ENCODE measurements at places on chromosomes 11 and 22.
A peak's percentile ranks its signal among the peaks of the same experiment; 100 is the strongest.

DNA sequence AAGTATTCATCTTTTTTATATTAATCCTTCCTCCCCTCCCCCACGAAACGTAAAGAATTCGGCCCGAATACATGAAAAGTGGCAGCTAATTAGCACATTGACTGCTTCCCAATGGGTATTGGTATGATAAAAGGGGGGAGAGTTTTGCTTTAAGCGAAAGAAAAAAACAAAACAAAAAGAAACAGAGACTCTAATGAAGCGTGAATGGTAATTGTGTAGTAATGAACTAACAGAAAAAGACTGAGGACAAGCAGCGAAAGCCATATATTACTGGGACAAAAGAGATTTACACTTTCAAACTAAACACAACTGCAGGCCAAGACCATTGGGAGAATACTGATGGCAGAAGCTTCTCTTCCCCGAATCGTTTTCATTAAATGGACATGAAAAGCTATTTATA, 2.5 kb downstream of the DBX1 start:
- DNase-seq = no peak

- DNase-seq = peak; percentile 93
Observed at GRCh38 chr11:62545437-62546243, 966 bp downstream of the AHNAK start.

DNA sequence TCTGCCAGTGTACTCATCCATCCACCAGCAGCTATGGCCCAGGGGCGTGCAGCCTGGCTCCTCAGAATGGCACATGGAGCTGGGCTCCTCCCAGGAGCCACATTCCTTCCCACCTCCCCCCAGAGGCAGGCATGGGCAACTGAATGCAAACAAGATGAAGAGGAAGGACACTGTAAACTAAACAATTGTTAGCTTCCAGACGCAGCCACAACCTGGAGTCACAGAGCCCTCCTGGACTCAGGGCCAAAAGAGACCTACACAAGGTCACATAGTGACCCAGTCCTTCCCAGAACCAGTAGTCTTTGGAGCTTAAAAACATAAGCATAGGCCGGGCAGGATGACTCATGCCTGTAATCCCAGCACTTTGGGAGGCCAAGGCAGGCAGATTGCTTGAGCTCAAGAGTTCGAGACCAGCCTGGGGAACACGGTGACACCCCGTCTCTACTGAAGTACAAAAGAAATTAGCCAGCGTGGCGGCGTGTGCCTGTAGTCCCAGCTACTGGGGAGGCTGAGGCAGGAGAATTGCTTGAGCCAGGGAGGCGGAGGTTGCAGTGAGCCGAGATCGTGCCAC, 30.7 kb upstream of the CLDN5 start:
- DNase-seq = peak; percentile 52

- no peak for DNase-seq
Observed at GRCh38 chr11:44987506-44987905, 36.8 kb upstream of the TP53I11 start.

DNA sequence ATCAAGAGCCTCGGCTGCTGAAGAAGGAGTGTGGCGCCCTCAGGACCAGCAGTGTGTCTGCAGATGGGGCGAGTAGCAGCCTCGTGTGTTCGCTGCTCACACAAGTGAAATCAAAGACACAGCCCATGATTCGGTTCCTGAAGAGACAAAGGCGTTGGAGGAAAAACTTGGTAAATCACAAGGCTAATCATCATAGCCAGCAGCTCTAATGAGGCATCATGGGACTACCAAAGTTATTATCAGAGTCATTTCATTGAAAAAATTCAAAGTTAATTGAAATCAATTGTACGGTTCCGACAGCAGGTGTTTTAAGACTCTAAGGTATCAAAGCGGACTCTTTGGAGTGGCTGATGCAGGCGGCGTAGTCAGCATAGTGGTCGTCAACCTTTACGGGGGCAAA, 9.5 kb downstream of the PHF21B start:
- DNase-seq = no peak

DNA sequence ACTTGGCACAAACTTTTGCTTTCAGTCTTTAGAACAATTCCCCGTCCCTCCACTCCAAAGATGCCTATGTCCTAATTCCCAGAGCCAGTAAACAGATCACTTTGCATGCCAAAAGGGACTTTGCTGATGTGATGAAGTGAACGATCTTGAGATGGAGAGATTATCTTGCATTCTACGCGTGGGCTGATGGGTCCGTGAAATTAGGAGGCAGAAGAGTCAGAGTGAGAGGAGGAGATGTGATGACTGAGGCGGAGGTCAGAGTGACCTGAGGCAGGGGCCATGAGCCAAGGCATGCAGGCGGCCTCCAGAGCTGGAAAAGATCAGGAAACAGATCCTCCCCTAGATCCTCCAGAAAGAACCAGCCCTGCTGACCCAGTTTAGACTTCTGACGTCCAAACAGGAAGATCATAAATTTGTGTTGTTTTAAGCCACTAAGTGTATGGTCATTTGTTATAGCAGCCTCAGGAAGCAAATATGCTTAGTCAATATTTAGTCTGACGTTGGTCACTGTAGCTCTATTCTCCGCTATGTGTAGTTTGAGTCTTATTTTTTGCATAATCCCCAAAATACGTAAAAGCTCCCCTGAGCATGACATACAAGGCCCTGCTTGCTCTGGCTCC, 76.0 kb upstream of the TIMP3 start:
- DNase-seq = no peak

DNA sequence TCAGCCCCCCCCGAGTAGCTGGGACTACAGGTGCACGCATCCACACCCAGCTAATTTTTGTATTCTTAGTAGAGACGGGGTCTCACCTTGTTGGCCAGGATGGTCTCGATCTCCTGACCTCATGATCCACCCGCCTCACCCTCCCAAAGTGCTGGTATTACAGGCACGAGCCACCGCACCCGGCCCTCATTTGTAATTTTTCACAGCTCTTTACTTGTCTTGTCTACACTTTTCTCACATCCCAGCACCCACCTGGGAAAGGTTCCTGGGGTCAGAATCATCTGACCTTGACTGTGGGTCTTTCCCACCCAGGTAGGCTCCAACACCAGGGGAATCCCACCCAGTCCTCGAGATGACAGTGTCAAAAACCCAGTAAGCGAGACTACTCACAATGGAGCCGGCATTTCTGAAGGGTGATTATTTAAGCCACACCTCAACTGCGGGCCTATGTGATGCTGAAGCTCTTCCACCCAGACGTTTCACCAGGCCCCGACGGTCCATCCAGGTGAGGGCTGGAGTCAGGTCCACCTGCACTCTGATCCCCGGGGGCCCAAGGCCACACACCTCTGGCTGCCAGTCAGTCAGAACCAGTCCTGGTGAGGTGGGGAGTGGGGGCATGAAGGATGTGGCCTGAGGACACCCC, 23.4 kb downstream of the CELSR1 start:
- DNase-seq = no peak

GRCh38 chr22:38728871-38729796, 23.4 kb downstream of the GTPBP1 start:
- DNase-seq = no peak

DNA sequence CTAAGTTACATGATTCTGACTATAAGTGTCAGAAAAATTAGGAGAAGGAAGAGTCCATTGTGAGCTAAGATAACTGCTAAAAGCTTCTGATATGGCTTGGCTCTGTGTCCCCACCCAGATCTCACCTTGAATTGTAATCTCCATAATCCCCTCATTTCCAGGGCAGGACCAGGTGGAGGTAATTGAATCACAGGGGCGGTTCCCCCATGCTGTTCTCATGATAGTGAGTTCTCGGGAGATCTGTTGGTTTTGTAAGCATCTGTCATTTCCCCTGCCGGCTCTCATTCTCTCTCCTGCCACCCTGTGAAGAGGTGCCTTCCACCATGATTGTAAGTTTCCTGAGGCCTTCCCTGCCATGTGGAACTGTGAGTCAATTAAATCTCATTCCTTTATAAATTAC, 230.2 kb downstream of the OPCML start:
- no peak for DNase-seq

DNA sequence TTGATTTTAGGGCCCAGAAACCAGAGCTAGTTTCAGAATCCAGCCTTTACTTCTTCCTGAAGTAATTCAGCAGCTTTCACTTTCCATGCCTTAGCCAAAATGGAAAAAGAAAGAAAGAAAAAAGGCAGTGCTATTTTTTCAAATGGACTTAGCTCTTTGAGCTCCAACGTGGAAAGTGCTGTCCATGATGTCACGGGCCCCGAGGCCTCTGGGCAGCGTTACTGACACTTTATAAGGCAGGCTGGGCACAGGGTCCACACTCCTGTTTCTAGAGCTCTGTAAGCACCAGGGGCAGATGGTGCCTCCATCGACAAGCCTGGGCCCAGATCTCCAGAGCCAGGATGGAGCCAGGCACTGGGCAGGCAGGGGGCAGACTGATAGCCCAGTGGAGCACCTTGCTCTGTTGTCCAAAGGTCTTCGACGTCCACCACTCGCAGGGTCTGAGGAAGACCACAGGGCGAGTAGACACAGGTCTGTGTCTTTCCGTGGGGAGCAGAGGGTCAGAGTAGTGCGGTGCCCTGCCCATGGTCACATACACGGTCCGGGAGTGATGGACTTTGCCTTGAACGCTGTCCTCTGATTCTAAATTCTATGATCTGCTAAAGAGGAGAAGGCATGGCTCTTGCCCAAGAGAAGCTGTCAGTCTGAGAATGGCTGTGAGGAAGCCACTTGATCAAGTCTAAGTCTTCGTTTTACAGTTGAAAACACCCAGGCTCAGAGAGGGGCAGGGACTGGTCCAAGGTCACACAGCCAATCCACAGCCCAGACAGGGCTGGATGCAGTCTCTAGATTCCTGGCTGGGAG, 22.0 kb upstream of the WNT11 start:
- DNase-seq = no peak

- peak; percentile 72 for DNase-seq
Observed at GRCh38 chr11:71255800-71256479, 3.6 kb upstream of the SHANK2 start.

- no peak for DNase-seq
Observed at GRCh38 chr11:97937501-97937900, 1083.2 kb upstream of the CNTN5 start.

- peak; percentile 75 for DNase-seq
Observed at GRCh38 chr11:848380-848931, 5.8 kb downstream of the TSPAN4 start.

- no peak for DNase-seq
Observed at GRCh38 chr11:57164317-57164716, 17.4 kb upstream of the LRRC55 start.

DNA sequence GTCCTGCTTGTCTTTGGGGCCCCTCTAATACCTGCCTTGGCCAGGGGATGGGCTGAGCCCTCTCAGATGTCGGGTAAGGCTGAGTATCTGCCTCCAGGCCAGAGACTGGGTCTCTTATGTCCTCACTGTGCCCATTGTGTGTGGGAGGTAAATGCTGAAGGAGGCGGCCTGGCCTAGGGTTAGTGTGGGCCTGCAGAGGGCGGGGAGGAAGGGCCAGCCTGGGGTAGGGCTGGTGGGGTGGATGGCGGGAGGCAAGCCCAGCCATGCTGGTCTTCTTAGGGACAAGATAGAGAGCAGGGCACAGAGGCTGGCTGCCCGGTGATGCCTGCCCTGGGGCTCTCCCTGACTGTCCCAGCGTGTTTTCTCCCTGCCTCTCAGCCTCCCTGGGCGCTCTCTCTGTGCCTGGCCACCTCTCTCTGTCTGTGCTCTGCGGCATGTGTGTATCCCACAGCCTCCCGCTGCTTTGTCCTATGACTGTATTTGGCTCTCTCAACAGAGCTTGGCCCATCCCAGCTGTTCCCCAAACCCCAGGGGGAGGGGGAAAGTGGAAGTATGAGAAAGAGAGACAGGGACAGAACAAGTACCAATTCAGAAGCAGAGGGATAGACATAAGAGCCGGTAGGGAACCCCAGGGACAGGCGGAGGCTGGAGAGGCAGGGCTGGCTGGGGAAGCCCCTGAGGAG, 57.0 kb downstream of the PDE2A start:
- DNase-seq = no peak

DNA sequence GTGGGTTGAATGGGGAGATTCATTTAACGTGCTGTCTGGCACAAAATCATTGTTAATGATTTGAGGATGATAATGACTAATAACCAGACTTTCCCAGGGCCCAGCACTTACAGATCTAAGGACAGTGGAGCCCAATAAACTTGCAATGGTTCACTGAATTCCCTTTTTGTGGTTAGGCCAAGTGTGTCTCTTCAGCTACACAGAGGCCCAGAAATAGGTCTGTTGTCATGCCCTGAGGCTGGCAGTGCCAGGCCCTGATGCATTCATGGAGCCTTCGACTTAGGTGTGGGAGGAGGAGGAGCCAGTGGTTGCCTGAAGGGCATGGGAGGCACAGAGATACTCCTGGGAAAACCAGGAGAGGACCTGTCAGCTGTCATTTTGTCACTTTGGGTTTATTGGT, 56.1 kb downstream of the KIAA1671 start:
- no peak for DNase-seq

DNA sequence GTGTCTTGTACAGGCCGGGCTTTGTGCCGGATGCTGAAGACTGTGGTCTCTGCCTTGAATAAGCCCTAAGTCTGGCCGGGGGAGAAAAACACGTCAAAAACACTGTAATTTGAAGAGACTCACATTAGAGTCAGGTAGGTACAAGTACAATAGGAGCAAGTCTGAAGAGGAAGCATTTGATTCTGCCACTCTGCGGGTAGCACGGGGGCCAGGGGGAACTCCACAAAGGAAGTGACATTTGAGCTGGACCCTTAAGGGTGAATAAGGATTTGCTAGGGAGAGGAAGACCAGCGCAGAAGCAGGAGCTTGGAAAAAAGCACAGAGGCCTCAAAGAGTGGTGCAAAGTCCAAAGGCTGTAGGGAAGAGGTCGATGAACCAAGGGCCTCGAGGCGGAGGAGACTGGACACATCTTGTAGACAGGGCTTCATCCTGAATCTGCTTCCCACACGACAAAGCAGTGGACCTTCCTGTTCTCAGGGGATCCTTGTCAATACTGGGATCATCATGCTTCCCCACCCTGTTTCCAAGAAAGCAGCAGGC, 38.7 kb downstream of the BUD13 start:
- DNase-seq = peak; percentile 40

GRCh38 chr11:70032470-70032795, 45.7 kb upstream of the ANO1 start:
- no peak for DNase-seq

DNA sequence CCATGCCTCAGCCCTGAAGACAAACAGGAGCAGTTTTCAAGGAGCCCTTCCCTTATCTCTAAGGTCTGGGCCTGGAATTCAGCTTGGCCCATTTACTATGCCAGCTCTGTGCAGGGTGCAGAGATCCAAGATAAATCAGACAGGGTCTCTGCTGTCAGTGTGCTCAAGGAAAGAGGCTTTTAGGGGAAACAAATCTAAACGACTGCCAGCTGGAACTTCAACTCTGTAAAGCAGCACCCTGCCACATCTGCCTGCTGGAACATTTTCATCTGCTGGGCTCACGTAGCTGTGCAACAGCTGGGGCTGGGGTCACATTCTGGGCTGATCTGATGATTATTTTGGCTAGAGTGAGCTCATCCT, 19.8 kb upstream of the EHF start:
- no peak for DNase-seq

- no peak for DNase-seq
Observed at GRCh38 chr11:74437441-74438042, 29.8 kb downstream of the KCNE3 start.

DNA sequence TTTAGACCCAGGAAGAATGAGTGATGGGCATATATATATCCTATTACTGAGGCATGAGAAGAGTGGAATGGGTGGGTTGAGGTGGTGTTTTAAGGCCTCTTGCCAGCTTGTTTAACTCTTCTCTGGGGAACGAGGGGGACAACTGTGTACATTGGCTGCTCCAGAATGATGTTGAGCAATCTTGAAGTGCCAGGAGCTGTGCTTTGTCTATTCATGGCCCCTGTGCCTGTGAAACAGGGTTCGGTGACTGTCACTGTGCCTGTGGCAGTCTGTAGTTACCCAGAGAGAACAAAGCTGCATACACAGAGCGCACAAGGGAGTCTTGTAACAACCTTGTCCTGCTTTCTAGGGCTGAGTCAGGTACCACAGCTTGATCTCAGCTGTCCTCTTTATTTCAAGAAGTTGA, 11.7 kb downstream of the LIMK2 start:
- DNase-seq = no peak

Measured in Caco-2 (cell line).